ENCODE measurements at places on chromosomes 3 and 15.

DNA sequence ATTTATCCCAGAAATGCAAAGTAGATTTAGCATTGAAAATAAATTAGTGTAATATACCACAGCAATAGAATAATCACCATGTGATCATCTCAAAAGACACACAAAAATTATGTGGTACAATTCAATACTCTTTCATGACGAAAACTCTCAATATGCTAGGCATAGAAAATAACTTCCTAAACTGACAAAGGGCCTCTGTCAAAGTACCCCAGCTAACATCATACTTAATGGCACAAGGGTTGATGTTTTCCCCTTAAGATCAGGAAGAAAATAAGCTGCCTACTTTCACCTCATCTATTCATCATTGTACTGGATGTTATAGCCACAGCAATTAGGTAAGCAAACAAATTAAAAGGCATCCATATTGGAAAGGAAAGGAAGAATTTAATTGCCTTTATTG is 22.7 kb upstream of the NIPA2 start:
- no peak for DNase-seq

DNA sequence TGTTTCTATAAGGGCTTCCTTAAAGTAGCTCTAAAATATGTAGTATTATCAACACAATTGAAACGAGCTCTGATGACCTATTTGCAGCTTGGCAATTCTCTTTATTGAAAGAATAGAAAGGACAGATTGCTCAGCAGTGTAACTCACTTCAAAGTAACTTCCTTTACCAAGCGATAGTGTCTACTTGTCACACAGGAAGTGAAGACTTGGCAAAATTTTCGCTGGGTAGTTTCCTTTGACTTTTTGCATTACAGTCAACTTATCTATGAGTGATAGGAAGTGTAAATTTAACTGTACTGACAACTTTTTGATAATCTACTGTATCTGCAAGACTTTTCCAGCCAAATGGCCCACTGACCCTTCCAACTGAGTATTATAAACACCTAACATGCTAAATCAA is 22.8 kb downstream of the SLC9A9 start:
- no peak for DNase-seq

DNA sequence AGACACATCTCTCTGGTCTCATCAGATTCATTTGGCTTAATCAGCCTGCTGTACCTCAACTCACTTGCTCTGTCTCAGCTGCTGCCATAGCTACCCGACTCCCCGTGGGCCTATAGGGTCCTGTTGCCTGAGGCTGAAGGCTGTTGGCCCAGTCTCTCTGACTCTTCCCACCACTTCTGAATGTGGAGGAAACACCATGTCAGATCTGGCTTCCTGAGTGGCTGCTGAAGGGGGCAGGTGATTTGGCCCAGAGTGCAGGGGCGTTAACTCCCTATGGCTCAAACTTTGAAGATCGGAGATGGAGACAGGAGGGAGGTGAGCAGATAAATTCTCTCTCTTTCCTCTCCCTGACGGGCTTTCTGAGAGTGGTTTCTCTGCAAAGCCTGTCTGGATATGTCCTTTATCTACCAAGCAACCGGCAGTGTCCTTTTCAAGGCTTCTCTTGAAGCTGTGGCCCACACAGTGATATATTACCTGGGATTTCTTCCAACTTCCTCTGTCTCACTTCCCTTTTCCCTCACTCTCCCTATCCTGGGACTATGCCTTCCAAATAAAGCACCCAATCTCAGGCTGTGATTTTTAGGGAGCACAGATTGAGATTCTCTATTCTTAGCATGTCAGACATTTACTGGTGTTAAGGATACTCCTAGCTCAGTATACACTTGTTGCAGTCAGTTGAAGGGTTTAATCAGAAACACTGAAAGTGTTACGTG is 334.9 kb upstream of the TBC1D5 start:
- DNase-seq = no peak

- no peak for DNase-seq
These were observed 45.4 kb downstream of the MAP6D1 start for GRCh38 chr3:183779896-183780465.

DNA sequence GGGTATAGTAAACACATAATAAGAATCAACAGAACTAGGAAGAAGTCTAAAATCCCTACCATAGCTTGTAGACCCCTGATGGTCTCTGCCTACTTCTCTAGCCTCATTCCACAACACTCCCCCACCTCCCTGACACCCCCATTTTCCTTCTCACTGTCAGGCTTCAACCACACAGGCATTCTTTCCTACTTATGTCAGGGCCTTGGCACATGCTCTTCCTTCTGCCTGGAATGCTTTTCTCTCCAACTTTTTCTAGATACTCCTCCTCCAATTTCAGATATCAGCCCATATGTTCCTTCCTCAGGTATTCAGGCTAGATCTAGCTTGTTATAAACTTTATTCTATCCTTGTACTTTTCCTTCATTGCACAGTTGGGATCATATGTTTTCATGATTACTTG is 106.0 kb upstream of the MRPL3 start:
- no peak for DNase-seq

DNA sequence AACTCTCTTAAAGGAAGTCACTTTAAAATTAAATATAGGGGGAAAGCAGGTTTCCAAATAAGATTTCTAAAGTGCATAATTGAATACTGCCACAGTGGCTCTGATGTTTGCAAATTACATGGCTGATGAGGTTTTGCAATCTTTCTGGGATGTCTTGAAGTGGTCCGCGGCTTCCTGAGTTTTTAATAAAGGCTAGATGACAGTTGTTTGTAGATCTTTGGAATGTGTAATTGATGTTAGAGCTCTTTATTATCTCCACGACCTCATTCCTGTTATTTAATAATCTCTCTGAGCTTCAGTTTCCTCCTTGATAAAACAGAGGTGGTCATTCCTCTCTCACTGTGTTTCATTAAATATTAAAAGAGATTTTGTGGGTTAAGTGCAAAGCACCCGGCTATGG is 27.0 kb upstream of the CEMIP start:
- DNase-seq = no peak

- no peak for DNase-seq
These were observed 43.2 kb downstream of the NBEAL2 start for GRCh38 chr3:47022641-47023071.

DNA sequence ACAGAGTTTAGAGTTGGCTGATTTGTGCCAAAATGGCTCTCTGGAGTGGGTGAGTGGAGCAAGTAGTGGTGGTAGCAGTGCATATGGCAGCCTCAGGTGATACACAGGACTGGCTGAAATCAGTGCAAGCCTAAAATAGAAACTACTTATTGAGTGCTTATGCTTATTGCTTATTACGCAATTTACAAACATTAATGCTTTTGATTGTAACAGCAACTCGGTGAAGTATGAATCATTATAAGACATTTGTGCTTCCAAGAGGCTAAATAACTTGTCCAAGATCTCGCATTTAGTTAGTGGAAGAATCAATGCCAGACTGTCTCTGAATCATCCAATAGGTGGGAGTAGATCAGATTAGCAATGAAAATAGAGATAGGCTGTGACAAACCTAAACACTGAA is 353.8 kb downstream of the NAALADL2 start:
- no peak for DNase-seq

Measured in Ammon's horn (tissue), 1 donor.